ENCODE measurements at places on chromosomes 1 and 21.
A peak's percentile ranks its signal among the peaks of the same experiment; 100 is the strongest.

DNA sequence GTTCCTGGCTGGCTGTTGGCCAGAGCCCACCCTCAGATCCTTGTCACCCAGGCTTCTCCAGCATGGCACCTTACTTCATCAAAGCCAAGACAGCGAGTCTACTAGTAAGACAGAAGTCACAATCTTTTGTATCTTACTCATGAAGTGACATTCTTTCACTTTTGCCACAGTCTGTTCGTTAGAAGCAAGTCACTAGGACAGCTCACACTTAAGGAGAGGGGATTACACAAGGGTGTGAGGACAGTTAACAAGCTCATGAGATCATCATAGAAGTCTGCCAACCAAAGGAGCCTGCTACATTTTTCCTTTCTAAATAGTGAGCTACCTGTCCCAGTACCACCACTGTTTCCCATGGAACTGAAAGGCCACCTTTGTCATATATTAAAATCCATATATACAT lies 61.5 kb downstream of the PACC1 start:
- DNase-seq, result no peak

DNA sequence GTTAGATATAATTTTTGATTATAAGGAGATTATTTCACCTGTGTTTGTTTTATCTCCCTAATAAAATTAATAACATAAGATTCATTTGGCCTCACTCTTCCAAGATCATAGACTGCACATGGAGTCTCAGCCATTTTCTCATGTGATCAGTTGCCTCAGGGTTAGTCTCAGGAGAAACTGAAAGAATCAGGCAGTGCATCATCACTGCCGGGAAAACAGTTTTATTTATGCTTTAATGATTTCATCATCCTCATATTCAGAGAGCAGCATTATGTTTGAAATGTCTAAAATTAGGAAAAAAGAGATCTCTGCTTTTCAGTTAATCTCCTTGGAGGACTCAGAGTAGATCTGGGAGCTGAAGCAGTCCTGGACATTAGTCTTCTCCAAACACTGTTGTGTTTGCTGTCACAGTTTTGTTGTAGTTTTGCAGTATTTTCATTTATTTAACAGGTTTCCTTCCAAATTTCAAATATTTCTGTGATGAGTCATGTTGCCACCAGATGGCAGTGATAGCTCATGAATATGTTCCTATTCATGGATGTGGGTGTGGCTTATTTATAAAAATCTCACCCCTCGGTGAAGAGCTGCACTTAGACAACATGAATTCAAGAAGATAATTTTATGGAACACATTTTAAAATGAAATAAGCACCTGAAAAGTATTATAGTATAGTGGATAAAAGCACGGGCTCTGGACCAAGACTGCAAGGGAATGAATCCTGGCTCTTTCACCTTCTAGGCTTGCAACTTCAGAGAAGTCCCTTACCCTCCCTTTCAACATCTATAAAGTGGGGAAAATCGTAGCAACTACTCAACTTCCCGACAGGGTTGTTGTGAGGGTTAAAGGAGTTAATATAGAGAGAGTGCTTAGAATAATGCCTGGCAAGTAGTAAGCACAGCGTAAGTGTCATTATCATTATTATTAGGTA lies 31.2 kb downstream of the CHD1L start:
- peak; percentile 38 for DNase-seq

DNA sequence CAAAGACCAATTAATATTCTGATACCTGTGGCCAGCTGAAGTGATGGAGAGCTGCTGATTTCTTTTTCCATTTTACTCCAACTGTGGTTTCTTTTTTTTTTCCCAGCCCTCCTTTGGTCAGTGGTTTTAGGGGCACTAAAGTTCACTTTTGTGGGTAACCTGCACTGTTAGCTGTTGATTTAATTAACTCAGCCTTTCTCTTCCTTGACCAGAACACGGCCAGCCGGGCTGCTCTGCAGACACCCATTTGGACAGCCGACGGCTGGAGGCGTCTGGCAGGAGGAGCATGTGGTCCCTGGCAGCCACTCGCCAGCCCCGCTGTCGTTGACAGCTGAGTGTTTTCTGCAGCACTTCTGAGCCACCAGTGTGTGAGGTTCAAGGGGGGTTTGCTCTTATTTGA lies 136.2 kb upstream of the RUNX3 start:
- DNase-seq, result no peak

DNA sequence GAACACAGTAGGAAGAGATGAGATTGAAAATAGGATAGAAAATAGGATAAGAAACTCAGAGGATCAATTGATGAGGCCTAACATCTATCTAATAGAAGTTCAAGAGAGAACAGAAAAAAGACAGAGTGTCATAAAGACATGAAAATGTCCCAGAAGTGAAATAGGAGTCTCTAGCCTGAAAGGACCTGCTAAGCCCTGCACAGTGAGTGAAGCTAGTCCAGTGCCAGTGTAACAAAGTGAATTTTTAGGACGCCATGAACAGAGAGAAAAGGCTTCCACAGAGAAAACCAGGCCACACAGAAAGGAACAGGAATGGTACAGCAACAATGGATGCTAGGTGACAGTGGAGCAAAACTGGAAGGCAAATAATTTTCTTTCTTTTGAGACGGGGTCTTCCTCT lies 20.3 kb upstream of the LSS start:
- DNase-seq, result no peak

- DNase-seq, result no peak
Observed at GRCh38 chr1:28313702-28314546, 14.9 kb upstream of the MED18 start.

DNA sequence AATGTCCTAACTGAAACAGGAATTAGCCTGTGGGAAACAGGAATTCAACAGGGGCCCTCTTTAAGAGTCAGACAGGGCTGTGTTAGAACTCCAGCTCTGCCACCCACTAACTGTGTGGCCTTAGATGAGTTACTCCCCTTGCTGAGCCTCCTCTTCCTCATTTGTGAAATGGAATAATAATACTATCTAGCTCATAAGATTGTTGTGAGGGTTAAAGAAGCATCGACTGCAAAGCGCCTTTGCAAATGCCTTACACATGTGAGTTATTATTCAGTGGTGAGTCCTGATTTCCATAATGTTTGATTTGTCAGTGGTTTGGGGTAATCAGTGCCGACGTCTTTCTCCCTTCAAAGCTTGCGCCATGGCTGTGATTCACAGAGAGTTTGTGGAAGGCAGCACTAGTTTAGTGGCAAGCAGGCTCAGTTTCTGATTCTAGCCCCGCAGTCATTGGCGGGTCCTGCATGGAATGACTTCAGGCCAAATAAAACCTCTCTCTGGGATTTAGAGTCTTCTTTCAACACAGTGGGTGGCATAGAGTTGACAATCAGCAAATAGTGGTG lies 388.5 kb downstream of the PLPP3 start:
- no peak for DNase-seq

GRCh38 chr1:26164036-26164860 lies 4.5 kb downstream of the C1orf232 start:
- DNase-seq, result no peak

DNA sequence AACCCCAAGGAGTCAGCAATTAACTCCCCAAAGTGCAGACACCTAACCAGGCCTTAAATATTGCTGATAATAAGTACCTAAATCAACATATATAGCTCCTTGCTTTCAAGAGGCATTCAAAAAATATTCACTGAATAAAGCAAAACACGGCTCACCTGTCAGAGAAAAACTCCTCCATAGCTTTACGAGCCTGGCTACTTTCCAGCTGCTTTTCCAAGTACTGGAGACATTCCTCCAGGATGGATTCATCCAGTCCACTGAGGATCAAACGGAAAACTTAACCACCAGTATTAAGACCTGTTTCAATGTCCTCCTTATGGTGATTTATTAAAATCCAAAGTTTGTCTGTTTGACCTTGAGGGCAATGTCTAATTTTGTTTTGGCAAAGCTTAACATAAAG lies 44.6 kb downstream of the UBR4 start:
- DNase-seq, result no peak

GRCh38 chr1:184803180-184803492 lies 48.5 kb upstream of the EDEM3 start:
- DNase-seq, result no peak

DNA sequence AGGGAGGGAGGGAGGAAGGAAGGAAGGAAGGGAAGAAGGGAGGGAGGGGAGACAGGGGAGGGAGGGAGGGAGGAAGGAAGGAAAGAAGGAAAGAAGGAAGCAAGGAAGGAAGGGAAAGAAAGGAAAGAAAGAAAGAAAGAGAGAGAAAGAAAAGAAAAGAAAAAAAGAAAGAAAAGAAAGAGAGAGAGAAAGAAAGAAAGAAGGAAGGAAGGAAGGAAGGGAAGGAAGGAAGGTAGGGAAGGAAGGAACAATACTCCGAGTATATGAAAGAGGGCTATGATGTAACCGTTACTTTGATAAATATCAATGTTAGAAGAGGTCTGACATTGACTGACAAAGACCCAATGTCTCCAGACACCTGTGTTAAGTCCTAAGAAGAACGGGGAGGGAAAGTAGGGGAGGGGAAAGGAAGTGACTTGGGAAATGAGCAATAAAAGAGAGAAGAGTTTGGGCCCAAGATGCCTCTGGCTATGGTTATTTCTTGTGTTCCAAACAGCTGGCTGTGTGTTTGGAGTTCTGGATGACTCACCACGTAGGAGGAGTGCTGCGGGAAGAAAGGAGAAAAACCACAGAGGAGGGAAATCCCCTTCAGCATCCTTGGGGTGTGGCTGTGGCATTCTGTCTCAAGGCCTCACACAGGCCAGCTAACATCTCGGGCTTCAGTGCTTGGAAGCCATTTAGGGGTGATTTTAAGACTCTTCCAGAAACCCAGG lies 37.0 kb upstream of the RXRG start:
- no peak for DNase-seq

- DNase-seq, result no peak
Observed at GRCh38 chr1:47853059-47853458, 144.1 kb downstream of the TRABD2B start.

- DNase-seq, result no peak
Observed at GRCh38 chr1:29960156-29960755, 723.9 kb downstream of the PTPRU start.

DNA sequence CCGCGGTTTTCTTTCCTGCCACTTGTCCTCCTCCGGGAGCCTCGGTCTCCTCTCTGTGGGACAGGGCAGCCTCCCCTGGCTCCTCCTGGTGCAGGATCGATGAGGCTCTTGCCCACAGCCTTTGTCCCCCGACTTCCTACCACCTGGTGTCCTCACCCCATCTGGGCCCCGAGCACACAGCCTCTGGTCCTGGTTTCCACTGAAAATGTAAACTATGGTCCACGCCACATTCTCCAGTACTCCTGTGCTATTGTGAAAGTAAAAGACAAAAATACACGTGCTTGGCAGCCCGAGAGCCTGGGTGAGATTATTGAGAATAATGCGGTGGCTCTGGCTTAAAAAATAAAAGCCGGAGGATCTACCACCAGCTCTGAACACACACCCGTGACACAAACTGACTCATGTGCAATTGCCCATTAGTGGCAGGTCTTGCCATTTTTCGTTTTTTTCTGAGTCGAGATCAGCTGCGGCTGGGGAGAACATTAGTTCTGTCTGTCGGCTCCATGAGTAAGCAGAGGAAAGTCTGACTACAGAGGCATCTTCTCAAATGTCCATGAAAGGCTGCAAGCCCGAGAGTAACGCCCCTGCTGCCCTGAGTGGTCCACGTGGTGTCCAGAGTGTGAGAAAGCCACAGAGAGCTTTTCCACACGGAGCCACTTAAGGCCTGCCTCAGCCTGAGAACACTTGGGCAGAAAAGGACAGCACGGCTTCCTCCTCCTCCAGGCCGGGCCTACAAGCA lies 5.7 kb upstream of the COL6A2 start:
- no peak for DNase-seq

Measured in NCI-H774 (cell line).